ENCODE measurements at places on chromosomes 4 and X. TPM values are rescaled to one million over a fixed set of nuclear protein-coding genes. Genes with fewer than 3 reads are reported as not detected.
A peak's percentile ranks its signal among the peaks of the same experiment; 100 is the strongest.

DNA sequence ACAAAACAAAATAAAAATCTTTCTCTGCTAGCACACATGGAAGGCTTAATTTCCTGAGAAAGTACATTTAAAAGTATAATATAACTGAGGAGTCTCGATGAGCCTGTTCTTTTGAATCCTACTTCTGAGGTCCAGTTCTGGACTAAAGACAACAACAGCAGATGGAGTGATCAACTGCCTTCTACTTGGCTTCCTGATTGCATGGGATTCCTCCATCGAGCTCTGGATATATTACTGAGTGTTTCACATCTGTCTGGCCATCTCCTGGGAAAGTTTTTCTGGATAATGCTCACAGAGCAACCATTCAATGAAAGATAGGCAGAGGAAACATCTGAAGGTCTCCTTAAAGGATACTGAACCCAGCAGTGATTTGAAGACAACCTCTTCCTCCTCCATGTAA lies 42.6 kb downstream of the KDR start:
- no peak overlapping the region for H3K27ac ChIP-seq
- no peaks in the 10 kb centered on the region for H3K36me3 ChIP-seq
- no peaks in the 10 kb centered on the region for H3K4me1 ChIP-seq
- peaks cover 9% of the 10 kb centered on the region for H3K27me3 ChIP-seq

DNA sequence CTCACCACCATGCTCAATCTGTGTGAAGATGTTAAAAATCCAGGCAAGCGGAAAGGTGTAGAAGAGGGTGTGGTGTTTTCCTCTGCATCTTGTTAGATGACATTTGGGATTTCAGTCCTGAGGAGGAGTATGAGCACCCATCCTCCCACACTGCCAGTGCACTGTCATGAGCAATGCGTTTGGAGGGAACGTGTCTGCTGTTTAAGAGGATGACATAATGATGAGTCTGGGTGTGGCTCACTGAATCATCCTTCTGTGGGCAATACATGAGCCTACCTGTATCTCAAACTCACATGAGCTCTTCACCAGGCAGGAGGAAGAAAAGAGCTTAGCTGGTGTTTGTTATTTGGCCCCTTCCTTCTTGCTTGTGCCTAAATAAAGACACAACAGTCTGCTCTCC lies 67.9 kb upstream of the ARX start:
- H3K36me3 ChIP-seq, result no peaks in the 10 kb centered on the region
- H3K4me3 ChIP-seq, result no peak overlapping the region
- no peaks in the 10 kb centered on the region for H3K27me3 ChIP-seq
- no peak for DNase-seq
- no peak overlapping the region for H3K27ac ChIP-seq

The NXF2 gene
- polyA plus RNA-seq, result not detected

DNA sequence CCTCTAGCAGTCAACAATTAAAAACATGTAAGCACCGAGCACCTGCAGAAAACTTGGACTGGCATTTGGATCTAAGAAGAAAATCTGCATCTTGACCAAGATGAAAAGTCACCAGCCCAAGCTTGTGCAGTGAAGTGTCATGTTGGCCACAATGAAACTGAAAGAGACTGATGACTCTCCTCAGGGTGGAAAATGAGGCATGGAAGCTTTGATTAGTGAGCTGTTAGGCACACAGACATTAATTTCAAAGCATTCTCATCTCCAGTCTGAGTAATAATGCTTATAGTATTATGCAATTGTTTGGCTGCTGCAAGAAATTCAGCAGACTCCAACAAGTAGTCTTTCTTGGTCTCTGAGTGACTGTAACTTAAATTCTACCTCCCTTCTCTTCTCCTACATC lies 150.1 kb downstream of the AR start:
- H3K27me3 ChIP-seq, result no peaks in the 10 kb centered on the region
- H3K4me1 ChIP-seq, result no peaks in the 10 kb centered on the region
- DNase-seq, result no peak
- H3K4me3 ChIP-seq, result no peak overlapping the region
- H3K36me3 ChIP-seq, result no peaks in the 10 kb centered on the region

The CNKSR2 gene
- 0.14 TPM for polyA plus RNA-seq

- H3K36me3 ChIP-seq, result no peaks in the 10 kb centered on the region
- H3K4me1 ChIP-seq, result no peaks in the 10 kb centered on the region
- H3K27me3 ChIP-seq, result no peaks in the 10 kb centered on the region
- no peak overlapping the region for H3K27ac ChIP-seq
These were observed 10.3 kb downstream of the STAP1 start for GRCh38 chr4:67568820-67569219.

DNA sequence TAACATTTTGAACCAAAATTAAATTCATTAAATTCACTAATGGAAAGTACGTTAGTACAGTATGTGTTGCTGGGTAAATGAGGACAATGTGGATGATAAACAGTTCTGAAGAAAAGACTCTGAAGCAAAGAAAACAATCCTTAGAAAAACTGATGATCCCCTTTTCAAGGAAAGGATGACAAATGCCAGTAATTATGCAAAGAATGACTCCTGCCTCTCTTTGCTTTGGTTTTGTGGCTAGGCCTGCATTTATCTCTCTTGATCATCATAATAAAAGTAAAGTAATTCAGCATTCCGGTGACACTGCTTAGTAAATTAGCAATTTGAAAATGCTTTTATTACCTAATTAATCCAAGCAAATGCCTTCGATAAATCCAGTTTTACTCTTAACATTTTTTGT lies 652.2 kb upstream of the DIPK2B start:
- DNase-seq, result no peak
- no peak overlapping the region for H3K27ac ChIP-seq
- no peak overlapping the region for H3K4me3 ChIP-seq
- H3K36me3 ChIP-seq, result peaks cover 3% of the 10 kb centered on the region
- H3K27me3 ChIP-seq, result peaks cover 6% of the 10 kb centered on the region

DNA sequence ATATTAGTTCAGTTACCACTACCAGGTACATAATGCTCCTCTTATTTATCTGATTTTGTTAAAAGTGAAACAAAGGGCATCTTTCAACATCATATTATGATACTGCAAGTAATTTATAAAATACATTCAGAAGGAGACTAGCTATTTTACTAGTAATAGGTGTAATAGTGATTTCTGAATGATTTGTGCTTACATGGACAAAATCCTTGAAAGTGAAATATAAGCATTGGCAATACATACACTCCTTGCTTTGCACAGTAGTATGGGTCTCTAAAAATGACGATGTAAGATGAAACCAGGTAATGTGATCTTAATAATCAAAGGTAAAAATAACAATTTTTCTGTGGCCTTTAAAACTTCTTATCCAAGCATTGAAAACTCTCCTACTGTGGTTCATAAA lies 17.5 kb downstream of the MTHFD2L start:
- H3K36me3 ChIP-seq, result no peaks in the 10 kb centered on the region
- H3K27me3 ChIP-seq, result no peaks in the 10 kb centered on the region
- H3K27ac ChIP-seq, result no peak overlapping the region
- H3K4me3 ChIP-seq, result no peak overlapping the region
- no peak for DNase-seq

The SOX3 gene
- polyA plus RNA-seq, result 0.03 TPM

DNA sequence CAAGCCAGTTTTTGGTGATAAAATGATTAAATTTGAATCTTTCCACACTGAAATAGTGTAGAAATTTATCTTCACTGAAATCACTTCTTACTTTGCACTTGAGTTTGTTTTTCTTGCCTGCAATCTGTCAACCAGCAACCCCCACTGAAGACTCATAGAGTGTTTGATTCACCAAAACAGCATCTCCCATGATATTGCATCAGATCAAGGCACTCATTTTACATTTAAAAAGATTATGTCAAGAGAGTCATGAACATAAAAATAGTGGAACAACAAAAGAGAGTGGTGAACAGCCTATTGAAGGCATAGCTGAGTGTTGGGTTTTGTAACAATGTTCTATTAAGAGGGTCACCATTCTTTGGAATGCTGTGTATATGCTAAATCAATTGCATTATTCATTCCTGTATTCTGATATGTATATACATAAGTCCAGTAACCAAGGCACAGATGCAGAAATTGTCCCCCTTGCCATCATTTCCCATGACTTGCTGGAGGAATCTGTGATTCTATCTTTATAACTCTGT lies 1934.9 kb downstream of the ARAP2 start:
- DNase-seq, result no peak
- H3K27me3 ChIP-seq, result no peaks in the 10 kb centered on the region
- no peak overlapping the region for H3K27ac ChIP-seq
- H3K4me1 ChIP-seq, result no peaks in the 10 kb centered on the region

The SPANXD gene
- polyA plus RNA-seq, result not detected

The XAGE2 gene
- not detected for polyA plus RNA-seq

- no peaks in the 10 kb centered on the region for H3K36me3 ChIP-seq
- no peak for DNase-seq
- H3K27me3 ChIP-seq, result no peaks in the 10 kb centered on the region
- no peak overlapping the region for H3K4me3 ChIP-seq
- no peaks in the 10 kb centered on the region for H3K4me1 ChIP-seq
These were observed 12.3 kb upstream of the SCRG1 start for GRCh38 chr4:173411106-173411693.

DNA sequence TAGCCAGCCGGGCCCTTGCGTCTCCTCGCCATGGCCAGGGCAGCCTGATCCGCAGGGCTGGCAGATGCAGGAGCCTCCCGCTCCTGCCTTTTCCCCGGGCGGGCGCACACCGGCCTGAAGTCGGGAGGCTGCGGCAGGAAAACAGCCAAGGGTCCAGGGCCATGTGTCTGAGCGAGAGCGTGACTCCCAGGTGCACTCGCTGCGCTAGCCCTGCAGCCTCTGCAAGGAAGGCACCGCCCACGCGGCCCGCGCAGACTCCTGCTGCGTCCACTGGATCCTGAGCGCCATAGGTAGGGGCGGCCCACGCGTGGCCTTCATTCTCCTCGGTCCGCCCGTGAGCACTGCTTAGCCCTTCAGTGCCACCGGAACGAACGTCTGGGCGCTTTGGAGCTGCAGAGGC lies 379.9 kb downstream of the TRAM1L1 start:
- H3K27me3 ChIP-seq, result no peaks in the 10 kb centered on the region
- no peak for DNase-seq
- no peaks in the 10 kb centered on the region for H3K36me3 ChIP-seq
- no peak overlapping the region for H3K4me3 ChIP-seq
- H3K27ac ChIP-seq, result no peak overlapping the region
- no peaks in the 10 kb centered on the region for H3K4me1 ChIP-seq

DNA sequence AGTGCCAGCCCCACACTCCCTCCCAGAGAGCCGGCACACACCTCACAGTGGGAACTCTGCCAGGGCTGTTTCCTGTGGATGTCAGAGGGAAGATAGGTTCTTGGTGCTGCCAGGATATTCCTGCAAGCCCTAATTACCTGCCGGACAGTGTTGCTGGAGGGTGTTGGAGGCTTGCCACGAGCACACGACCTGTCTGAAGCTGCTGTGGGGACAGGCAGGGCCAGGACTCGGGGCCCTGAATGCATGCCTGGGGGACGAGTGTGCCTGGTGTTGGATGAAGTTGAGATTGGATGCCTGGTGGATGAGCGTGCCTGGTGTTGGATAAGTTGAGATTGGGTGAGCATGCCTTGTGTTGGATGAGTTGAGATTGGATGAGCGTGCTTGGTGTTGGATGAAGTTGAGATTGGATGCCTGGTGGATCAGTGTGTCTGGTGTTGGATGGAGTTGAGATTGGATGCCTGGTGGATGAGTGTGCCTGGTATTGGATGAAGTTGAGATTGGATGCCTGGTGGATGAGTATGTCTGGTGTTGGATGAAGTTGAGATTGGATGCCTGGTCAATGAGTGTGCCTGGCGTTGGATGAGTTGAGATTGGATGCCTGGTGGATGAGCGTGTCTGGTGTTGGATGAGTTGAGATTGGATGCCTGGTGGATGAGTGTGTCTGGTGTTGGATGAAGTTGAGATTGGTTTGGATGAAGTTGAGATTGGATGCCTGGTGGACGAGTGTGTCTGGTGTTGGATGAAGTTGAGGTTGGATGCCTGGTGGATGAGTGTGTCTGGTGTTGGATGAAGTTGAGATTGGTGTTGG lies 23.2 kb upstream of the UVSSA start:
- DNase-seq, result peak; percentile 97
- no peak overlapping the region for H3K4me3 ChIP-seq
- no peaks in the 10 kb centered on the region for H3K4me1 ChIP-seq
- no peaks in the 10 kb centered on the region for H3K27me3 ChIP-seq
- H3K36me3 ChIP-seq, result peaks cover 58% of the 10 kb centered on the region

- DNase-seq, result no peak
- H3K27ac ChIP-seq, result no peak overlapping the region
- H3K27me3 ChIP-seq, result no peaks in the 10 kb centered on the region
These were observed 227.2 kb downstream of the COX18 start for GRCh38 chr4:72842323-72842722.

DNA sequence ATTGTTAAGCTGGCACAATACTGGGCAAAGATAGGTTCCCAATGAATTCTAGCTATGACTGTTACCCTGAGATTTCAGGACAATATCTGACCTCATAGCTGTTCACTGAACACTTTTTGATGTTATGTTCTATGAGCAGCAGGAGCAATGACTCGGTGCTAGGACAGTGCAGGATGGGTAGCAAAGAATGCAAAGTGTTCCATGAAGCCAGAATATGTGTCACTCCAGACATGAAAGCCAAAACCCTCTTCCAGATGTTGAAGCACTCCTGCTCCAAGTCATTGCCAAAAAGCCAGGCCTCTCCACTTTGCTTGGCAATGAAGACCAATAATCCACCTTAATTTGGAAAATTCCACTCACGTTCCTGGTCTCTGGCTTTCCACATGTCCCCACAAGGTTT lies 300.9 kb upstream of the CPEB2 start:
- no peaks in the 10 kb centered on the region for H3K36me3 ChIP-seq
- no peak overlapping the region for H3K27ac ChIP-seq
- no peak for DNase-seq
- no peaks in the 10 kb centered on the region for H3K4me1 ChIP-seq
- H3K4me3 ChIP-seq, result no peak overlapping the region

DNA sequence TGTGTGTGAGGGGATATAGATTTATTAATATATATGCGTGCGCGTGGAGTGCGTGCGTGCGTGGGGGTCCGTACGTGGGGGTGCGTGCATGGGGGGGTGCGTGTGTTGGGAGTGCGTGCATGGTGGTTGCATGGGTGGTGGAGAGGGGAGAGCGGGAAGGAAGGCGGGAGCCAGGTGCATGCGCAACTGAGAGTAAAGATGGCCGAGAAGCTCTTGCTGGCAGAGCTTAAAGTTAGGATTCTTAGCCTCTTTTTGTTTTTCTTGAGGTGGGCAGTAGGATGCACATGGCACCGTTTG lies 45.8 kb downstream of the TEX13B start:
- H3K4me1 ChIP-seq, result no peaks in the 10 kb centered on the region
- no peaks in the 10 kb centered on the region for H3K36me3 ChIP-seq
- H3K27ac ChIP-seq, result no peak overlapping the region
- no peak overlapping the region for H3K4me3 ChIP-seq
- no peak for DNase-seq
- H3K27me3 ChIP-seq, result no peaks in the 10 kb centered on the region

The GATA1 gene
- polyA plus RNA-seq, result not detected

The H2BW1 gene
- polyA plus RNA-seq, result not detected
